ENCODE measurements at places on chromosomes 3 and 15.

GRCh38 chr3:26425076-26425475 lies 197.5 kb upstream of the LRRC3B start:
- DNase-seq = no peak

DNA sequence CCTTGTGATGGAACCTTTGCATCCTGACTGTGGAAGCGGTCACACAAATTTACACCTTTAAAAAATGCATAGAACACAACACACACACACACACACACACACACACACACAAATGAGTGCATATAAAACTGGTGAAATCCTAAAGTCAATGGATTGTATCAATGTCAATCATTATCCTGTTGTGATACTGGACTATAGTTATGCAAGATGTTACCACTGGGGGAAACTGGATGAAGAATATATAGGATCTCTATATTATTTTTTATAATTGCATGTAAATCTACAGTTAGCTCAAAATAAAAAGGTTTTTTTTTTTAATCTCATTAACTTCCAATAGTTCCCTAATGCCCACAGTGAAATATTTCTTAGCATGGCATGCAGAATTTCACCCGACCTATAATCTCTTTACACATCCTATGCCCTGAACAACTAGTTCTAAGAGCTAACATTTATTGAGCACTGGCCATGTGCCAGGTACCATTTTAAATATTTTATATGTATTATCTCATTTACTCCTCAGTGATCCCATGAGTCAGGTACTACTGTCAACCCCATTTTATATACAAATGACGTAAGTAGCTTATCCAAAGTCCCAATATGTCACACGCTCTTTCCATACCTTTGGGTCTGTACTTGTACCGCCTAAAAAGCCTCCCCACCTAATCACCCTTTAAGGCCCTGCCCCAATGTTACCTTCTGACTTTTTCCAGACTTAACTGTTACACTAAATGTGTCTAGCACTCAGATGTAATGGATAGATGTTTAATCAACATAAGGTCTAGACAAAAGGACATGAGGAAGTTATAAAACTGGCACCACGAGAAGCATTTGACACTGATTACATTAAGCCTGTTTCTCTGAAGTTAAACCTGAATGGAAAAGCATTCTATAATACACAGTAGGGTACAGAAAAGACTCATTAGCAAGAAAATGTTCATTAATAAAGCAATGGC lies 5.5 kb downstream of the ABCC5 start:
- no peak for DNase-seq

DNA sequence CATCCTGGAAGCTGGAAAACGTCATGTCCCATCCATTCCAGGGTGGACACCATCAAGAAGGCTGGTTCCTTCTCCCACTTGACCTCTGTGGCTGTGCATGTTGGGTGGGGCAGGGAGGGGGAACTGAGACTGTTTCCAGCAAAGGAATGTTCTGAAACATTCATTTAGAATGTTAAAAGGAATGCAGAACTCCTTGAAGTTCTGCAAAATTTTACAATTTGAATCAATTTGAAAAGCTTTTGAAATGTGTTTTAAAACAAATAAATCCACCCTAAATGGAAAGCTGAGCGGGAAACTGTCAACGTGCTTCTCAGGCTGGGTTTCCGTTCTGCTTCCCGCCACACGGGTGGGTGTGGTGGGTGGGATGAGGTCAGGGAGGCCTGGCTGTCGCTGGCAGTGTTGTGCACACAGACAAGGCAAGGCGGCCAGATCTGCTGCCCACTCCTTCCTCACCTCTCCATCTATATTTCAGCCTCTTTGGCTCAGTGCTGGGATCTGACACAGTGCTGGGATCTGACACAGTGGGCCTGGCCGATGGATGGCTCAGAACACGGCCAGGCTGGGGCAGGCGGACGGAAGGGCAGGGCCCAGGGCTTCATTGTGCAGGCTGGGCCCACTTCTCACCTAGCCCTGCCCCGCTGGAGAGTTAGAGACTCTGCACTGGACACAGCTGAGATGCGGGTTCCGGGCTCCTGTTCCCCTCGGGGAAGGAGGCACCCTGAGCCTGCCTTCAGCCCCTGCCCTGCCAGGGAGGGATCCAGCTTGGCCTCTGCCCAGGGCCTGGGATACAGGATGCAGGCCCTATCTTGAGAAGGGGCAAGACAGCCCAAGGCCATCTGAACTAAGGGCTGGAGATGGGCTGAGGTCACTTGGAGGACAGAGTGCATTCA lies 110.4 kb downstream of the TMEM266 start:
- no peak for DNase-seq

GRCh38 chr3:111923806-111924205 lies 55.0 kb upstream of the ABHD10 start:
- no peak for DNase-seq

- DNase-seq = no peak
These were observed 27.3 kb upstream of the FILIP1L start for GRCh38 chr3:100141586-100141985.

DNA sequence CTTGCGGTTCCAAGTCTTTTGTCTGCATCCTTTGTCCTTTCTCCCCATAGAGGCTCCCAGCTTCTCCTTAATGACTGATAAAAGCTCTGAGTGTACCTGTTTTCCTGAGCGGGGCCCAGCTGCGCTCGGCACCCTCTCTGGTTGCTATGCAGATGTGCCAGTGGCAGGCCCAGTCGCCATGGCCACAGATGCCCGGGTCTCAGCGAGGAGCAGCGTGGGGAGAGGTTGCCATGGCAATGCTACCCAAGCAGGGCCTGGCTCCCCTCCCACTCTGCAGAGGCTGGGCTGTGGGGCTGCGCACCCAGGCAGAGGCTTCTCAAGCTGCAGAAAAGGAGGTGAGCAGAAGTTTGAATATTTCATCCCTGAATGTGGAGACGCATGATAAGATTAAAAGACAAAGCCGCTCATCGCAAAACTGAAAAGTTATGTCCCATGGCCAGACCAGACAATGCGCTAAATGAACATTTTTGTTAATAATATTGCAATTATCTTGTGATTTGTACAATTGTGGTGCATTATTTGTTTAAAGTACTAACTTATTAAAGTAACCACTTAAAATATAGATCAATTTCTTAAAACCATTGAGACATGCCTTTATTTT lies 66.1 kb downstream of the TPRA1 start:
- no peak for DNase-seq

- DNase-seq = no peak
These were observed 14.5 kb downstream of the LAMP3 start for GRCh38 chr3:183148056-183148455.

DNA sequence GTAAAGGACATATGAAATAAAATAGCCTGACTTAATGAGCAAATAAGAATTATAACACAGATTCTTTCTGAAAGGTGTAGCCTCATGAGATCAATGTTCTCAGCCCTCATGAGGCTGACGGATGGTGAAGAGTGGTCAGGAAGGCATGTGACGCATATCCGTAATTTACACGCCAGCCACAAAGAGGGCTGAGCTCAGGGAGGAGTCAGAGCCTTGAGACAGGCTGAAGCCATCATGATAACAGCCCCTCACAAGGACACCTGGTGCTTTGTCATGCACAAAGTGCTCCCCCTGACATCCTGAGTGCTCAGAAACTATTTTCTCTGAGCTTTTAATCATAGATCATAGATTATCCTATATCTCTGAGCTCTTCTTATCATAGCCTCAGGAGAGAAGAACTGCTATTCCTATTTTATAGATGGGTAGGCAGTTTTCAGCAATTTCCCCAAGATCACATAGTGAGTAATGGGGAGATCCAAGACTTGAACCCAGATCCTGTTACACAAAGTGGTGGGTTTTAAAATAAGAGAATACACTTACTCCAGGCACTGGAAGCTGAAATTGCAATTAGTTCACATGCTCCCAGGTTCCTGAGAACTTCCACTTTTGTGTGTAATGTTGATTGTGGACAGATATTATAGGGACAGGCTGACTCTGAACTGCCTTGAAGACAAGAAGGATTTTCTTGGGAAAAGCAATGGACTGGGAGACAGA lies 267.1 kb downstream of the RPLP1 start:
- DNase-seq = peak; percentile 80

GRCh38 chr3:117532268-117532667 lies 822.7 kb downstream of the TUSC7 start:
- no peak for DNase-seq

- no peak for DNase-seq
These were observed 7.8 kb downstream of the VWA5B2 start for GRCh38 chr3:184237211-184237610.

GRCh38 chr15:70963199-70963598 lies 70.6 kb downstream of the LRRC49 start:
- DNase-seq = no peak

GRCh38 chr3:29463304-29463703 lies 182.4 kb downstream of the RBMS3 start:
- DNase-seq = no peak

GRCh38 chr15:100147828-100148227 lies 193.9 kb downstream of the ADAMTS17 start:
- no peak for DNase-seq

DNA sequence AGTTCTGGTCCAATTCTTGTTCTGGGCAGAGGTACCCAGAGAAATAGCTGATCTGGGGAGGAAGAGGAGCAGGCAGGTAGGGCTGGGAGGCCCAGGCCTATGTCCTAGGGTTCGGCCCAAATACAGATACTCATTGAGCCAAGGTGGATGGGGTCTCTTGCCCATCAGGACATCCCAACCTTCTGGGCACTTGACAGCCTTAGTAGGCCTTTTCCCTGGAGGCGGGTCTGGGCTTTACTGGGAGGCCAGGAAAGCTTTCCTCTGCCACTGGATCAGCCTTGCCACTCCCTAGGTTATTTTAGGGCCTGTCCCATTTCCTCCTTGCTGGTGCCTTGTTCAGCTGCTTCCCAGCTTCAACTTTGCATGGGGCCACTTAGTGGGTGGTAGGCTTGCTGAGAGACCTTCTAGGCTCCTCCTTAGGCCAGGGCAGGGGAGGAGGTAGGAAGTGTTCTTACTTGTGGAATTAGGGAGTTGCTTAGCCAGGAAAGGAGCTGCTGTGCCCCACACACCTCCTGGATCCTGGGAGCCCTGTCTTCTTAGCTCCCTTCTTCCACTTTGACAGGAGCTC lies 9.7 kb downstream of the TEX264 start:
- DNase-seq = no peak

DNA sequence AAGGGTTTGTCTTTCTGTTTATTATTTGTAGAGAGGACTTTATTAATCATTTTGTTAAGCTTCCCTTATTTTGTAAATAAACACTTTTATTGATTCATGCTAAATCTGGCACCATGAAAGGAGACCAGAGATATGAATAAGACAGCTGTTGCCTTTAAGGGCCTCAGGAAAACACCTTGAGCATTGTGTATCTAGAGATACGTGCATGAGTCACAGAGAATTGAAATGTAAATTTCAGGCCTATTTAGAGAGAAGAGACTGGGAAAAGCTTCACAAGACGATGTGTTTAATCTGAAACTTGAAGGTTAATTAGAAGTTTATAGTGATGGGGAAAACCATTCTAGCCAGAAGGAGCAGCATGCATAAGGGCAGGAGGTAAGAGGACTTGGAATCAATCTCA lies 28.6 kb upstream of the UTS2B start:
- no peak for DNase-seq

GRCh38 chr3:126256251-126256650 lies 75.9 kb upstream of the ALDH1L1 start:
- no peak for DNase-seq

- no peak for DNase-seq
These were observed 28.6 kb upstream of the ITPKA start for GRCh38 chr15:41464889-41465580.

GRCh38 chr3:193702967-193703366 lies 110.0 kb downstream of the OPA1 start:
- DNase-seq = no peak

DNA sequence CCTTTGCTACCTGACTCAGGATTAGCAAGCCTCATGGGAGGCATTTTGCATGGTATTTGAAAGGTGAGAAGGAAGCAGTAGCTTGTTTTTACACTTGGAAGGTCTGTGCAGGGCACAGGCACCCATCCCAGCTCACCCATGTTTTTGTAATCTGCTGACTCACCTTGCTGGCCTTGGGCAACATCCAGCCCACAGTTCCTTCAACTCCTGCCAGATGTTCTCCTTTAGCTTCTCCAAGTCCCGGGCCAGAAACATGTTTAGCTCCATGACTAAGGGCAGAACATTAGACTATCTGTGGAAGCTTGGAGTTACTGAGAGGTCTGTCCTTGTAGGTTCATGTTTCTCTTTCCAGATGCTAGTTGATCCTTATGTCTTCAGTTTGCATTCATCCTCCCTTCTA lies 12.4 kb upstream of the ZNF770 start:
- no peak for DNase-seq

DNA sequence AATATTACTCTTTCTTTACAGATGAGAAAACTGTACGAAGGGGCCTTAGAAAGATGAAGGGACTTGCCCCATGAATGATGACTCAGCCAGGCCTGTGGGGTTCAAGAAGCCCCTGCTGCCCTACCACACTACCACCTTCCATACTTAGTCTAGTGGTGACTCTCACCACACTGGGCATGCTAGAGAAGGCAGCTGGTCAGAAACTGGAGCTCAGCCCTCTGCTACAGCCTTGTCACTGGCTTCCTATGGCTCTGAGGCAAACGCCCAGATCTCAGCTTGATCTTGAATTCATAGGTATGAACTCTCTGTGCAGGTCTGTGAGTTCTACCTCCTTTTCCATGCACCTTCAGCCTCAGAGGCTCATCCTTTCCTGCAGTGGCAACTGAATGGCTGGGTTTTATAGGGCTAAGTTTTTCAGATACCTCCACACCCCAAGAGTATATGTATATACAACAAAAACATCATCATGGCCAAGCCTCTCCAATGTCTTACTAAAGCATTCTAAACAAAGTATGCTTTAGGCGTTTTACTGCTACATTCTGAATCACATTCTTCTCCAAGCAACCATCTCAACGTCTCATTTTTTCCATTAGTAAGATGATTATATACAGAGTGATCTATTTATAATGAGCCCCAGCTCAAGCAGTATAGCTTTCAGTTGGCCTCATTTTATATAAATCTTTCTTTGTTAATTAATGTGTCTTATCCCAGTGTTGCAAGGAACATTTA lies 234.1 kb downstream of the GREM1 start:
- no peak for DNase-seq

DNA sequence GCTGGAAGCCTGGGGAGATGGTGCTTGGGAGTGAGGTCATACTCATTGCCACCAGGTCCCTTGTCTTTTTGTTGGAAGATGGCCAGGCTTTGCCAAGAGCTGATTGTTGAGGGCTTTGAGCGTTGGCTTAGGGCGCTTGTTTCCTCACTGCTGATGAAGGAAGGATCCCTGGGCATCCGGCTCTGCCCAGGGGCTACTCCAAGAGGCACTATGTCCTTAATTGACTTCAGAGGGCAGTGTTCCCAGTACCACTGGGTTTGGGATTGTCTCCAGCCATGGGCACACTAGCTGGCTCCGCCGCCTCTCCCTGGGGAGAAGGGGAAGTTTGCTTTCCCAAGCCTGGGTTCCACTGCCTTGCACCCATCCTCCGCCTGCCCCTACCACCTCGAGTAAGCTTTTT lies 57.2 kb upstream of the RGMA start:
- no peak for DNase-seq

DNA sequence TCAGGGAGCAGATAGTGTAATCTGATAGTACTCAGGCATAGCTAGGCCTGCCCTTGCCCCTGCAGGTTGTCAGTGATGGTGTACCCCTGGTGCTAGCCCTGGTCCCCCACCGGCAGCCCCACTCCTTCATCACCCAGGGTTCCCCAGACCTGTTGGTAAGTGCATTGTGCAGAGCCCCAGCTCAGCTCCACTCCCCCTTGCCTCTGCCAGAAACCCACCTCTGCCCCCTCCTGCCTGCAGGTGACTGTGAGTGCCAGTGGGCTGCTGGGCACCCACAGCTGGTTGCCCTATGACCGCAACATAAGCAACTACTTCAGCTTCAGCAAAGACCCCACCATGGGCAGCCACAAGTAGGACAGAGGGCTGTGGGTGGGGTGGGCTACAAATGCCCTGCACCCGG lies 27.5 kb downstream of the NBEAL2 start:
- no peak for DNase-seq

GRCh38 chr3:38551026-38551832 lies 55.1 kb downstream of the EXOG start:
- DNase-seq = no peak

Data from GDM1 (cell line).